ENCODE measurements at places on chromosomes 2 and 18.

GRCh38 chr2:9832586-9832985 lies 10.7 kb upstream of the TAF1B start:
- DNase-seq, result no peak

DNA sequence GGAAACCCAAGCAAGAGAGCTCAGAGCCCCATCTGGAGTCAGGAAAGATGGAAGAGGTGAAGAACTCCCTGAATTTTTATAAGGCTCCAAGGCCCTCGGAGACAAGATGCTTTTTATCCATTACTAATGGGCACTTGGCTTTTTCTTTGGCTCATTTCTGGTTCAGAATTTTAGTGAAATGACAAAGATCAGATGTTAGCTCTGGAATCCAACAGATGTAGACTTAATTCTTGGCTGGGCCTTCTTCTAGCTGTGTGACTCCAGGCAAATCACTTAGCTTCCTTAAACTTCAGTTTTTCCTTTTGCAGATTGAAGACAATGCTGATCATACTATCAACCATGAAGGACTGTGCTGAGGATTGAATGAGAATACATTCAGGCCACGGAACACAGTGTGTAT lies 85.2 kb downstream of the HRH4 start:
- DNase-seq, result no peak

DNA sequence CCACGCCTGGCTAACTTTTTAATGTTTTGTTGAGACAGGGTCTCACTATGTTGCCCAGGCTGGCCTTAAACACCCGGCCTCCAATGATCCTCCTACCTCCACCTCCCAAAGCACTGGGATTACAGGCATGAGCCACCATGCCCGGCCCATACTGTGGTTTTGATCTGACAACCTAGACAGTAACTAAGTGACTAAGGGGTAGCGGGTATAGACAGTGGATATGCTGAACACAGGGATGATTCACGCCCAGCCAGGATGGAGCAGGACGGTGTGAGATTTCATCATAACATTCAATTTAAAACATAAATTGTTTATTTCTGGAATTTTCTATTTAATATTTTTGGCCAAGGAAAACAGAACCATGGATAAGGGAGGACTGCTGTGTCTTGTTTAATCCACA lies 36.0 kb upstream of the YPEL5 start:
- no peak for DNase-seq

- DNase-seq, result no peak
Measured at GRCh38 chr2:192035731-192036442, 158.8 kb downstream of the TMEFF2 start.

DNA sequence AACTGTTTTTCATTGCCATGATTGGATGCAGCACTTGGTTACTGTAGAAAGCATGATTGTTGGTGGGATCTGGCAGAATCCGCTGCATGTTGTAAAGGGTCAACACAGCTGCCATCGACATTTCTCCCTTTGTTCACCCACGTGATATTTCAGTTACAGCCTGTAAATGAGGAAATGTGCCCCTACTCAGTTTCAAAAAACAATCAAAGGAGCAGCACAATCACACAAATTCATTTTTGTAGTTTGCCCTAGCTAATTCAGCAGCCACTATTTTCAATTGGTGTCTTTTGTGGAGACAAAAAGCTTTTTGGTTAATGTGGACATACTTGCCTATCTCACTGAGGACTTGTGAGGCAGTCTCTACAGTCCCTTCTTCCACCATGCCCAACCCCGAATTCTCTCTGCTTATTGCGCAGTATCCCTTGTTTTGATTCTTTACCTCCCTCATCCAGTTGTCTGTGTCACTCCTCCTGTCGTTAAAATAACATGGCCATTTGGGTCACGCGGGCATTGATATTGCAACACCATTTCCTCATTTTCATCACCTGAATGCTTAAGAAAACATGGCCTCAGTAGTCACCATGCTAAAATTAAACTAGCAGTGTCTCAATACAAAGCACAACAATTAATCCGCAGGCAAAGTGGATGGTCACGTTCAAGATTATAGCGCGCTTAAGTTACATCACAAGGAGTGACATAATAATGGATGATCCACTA lies 6.4 kb upstream of the PROC start:
- no peak for DNase-seq

DNA sequence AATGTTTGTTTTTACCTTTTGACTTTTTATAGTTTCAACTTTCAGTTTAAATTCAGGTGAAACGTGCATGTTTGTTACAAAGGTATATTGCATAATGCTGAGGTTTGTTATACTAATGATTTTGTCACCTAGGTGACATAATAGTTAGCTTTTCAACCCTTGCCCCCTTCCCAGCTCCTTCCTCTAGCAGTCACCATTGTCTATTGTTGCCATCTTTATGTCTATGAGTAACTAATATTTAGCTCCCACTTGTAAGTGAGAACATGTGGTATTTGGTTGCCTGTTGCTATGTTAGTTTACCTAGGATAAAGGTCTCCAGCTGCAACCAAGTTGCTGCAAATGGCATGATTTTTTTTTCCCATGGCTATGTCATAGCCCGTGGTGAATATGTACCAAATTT lies 322.3 kb upstream of the SETBP1 start:
- DNase-seq, result no peak

GRCh38 chr2:101698844-101699754 lies 1.6 kb downstream of the MAP4K4 start:
- DNase-seq, result no peak

Measured in stimulated activated CD8-positive, alpha-beta memory T cell treated with anti-CD3 and anti-CD28 coated beads, Interleukin-7, amount 100 ng/mL, for 1 hour (primary cell).